ENCODE measurements at places on chromosomes 13 and 19. TPM values are rescaled to one million over a fixed set of nuclear protein-coding genes. Genes with fewer than 3 reads are reported as not detected.
A peak's percentile ranks its signal among the peaks of the same experiment; 100 is the strongest.

The PNMA8A gene
- total RNA-seq = 9.6 TPM

The FBXO46 gene
- 22.0 TPM for total RNA-seq

The ZNF442 gene
- 3.4 TPM for total RNA-seq

GRCh38 chr19:32342695-32343094 is 2.7 kb upstream of the ZNF507 start:
- DNase-seq = no peak

- DNase-seq = no peak
Observed at GRCh38 chr19:50475101-50475568, 1.2 kb upstream of the EMC10 start.

DNA sequence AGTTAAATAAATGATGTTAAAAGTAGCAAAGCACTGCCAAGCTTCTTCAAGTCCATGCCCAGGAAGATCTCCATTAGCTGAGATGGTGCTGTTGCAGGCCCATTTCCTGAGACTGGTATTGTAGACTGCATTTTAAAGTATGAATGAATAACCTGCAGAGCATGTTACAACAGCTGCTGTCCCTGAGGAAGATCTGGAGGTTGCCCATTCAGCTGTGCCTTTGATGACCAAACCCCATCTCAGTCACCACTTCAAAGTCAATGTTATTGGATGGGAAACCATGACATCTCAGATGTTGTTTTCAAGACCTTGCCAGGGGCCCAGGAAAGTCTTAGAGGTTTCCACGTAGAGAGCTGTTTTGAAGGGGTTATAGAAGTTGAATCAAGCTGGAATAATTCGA is 281.3 kb downstream of the MTUS2 start:
- DNase-seq = no peak

GRCh38 chr13:74774264-74774663 is 640.1 kb upstream of the KLF12 start:
- DNase-seq = no peak

GRCh38 chr19:7540761-7541474 is 5.4 kb downstream of the PNPLA6 start:
- no peak for DNase-seq

- peak; percentile 25 for DNase-seq
Observed at GRCh38 chr13:44347949-44348348, 25.7 kb upstream of the SERP2 start.

DNA sequence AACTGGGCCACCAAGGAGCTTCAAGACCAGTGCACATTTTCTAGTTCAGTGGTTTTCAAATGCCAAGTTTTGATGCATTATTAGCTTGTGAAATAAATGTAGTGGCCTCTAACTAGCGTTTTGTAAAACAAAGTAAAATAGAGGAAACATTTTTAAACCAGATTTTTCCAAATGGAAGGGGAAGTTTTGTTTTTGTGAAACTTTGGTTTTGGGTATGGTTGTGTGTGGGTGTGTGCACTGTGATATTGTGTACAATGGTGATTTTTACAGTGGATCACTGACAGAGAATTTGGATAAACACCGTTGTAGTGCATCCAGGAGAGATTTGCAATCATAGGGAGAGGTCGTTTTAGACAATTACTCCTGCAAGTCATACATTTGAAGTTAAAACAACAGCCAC is 108.9 kb downstream of the SLC7A1 start:
- no peak for DNase-seq

GRCh38 chr13:45715351-45715750 is 13.2 kb downstream of the CBY2 start:
- no peak for DNase-seq

DNA sequence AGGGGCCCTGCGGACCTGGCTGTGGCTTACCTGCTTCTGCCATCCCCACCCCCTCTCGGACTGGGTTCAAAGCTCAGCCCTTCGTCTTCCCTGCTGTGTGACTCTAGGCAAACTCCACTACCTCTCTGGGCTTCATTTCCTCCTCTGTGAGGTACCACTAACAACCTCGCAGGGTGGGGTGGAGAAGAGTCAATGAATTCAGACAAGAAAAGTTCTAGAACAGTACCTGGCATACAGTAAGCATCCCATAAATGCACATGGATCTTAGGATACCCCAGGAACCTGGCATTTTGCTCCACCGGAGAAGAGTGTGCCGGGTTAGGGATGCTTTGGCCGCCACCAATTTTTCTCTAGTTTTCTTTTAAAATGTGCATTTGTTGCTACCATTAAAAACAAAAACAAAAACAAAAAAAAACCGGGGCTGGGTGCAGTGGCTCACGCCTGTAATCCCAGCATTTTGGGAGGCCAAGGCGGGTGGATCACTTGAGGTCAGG is 3.4 kb downstream of the TLE5 start:
- no peak for DNase-seq
